Activated CD8-positive, alpha-beta memory T cell treated with anti-CD3 and anti-CD28 coated beads for 1 hour (primary cell): ENCODE measurements at places on chromosomes 16 and 17.

- DNase-seq = no peak
These were observed 290.6 kb upstream of the CCL2 start for GRCh38 chr17:33964344-33964979.

DNA sequence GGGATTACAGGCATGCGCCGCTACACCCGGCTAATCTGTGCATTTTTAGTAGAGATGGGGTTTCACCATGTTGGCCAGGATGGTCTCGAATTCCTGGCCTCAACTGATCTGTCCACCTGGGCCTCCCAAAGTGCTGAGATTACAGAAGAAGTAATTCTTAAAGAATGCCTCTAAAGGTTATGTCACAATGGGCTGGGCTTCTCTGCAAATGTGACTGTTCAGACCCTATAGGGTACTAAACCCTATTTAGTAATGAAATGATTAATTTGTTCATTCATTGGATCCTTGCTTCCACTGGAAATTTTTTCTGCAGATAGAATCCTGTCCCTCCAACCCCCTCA lies 108.8 kb upstream of the CORO6 start:
- no peak for DNase-seq

- no peak for DNase-seq
These were observed 12.7 kb upstream of the ARHGAP23 start for GRCh38 chr17:38415250-38416194.

GRCh38 chr17:8732406-8733085 lies 12.1 kb downstream of the CCDC42 start:
- no peak for DNase-seq

- no peak for DNase-seq
These were observed 709 bp downstream of the STAT5A start for GRCh38 chr17:42288803-42289610.

DNA sequence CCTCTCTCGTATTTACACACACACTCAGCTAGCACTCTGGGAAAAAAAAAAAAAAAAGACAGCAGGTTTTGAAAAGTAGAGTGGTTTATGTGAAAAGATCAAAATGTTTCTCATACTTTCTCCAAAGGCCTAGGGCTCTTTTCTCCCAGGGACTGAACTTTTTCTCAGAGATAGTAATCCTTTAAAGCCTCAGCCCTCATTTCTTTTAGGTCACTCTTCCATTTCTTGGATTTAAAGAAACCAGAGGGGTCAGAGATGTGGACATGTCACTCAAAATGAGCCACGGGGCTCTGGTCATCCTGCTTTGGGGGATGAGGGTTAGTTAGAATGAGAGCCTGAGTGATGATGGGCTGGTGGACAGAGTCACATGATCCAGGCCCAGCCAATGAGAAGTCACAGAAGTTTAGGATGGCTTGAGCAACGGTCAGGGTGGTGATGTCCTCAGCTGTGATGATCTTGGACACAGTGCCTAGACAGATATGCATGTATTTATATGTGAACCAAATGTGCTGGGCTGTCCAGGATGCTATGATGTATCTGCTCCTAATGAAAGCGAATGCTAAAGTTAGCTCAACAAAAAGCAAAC lies 33.7 kb upstream of the AXIN2 start:
- no peak for DNase-seq

GRCh38 chr16:82633964-82634600 lies 7.3 kb downstream of the CDH13 start:
- DNase-seq = no peak
